Thoracic aorta endothelial cell (primary cell): ENCODE measurements at places on chromosomes 1 and 21. TPM values are rescaled to one million over a fixed set of nuclear protein-coding genes. Genes with fewer than 3 reads are reported as not detected.

The ZMYND12 gene
- 0.53 and 0.79 TPM in 2 replicates for total RNA-seq

The S100A2 gene
- total RNA-seq, result 2.4 and 3.1 TPM in 2 replicates

The SPRR2G gene
- not detected in 2 replicates for total RNA-seq

The CD247 gene
- 0.14 and 0.53 TPM in 2 replicates for total RNA-seq

The OR2G2 gene
- not detected in 2 replicates for total RNA-seq

The GJA8 gene
- total RNA-seq, result not detected in 2 replicates

The PTP4A2 gene
- 493 and 522 TPM in 2 replicates for total RNA-seq

The RBM34 gene
- 68.9 and 73.3 TPM in 2 replicates for total RNA-seq

The FMO5 gene
- 0.93 and 1.1 TPM in 2 replicates for total RNA-seq

The OR1C1 gene
- not detected in 2 replicates for total RNA-seq
